ENCODE measurements at places on chromosomes 13 and 19.

- no peaks in the 10 kb centered on the region for H3K36me3 ChIP-seq
- H3K4me3 ChIP-seq, result no peak overlapping the region
- H3K4me1 ChIP-seq, result no peaks in the 10 kb centered on the region
- H3K27me3 ChIP-seq, result no peaks in the 10 kb centered on the region
Observed at GRCh38 chr19:30781519-30781918, 409.3 kb downstream of the ZNF536 start.

GRCh38 chr19:56956503-56957226 lies 116.1 kb upstream of the PEG3 start:
- no peaks in the 10 kb centered on the region for H3K36me3 ChIP-seq

GRCh38 chr19:33254245-33254824 lies 28.7 kb upstream of the SLC7A10 start:
- no peak for DNase-seq
- no peaks in the 10 kb centered on the region for H3K4me1 ChIP-seq
- no peak overlapping the region for H3K27ac ChIP-seq
- H3K36me3 ChIP-seq, result no peaks in the 10 kb centered on the region
- no peak overlapping the region for H3K4me3 ChIP-seq

- DNase-seq, result peak; percentile 69
- peaks cover 29% of the 10 kb centered on the region for H3K27me3 ChIP-seq
- H3K27ac ChIP-seq, result peak within 1 kb of the TSS; percentile 96
- H3K36me3 ChIP-seq, result peaks cover 15% of the 10 kb centered on the region
- peaks cover 32% of the 10 kb centered on the region for H3K4me1 ChIP-seq
Observed at GRCh38 chr19:45863840-45864628, at the start of gene FOXA3. Gene FOXA3 (plus strand): TSS chr19:45864326. CDS start chr19:45864457, 131 bp downstream.

- no peak overlapping the region for H3K27ac ChIP-seq
- H3K27me3 ChIP-seq, result peaks cover 11% of the 10 kb centered on the region
- no peaks in the 10 kb centered on the region for H3K36me3 ChIP-seq
Observed at GRCh38 chr13:52048516-52048915, 24.0 kb downstream of the UTP14C start.

DNA sequence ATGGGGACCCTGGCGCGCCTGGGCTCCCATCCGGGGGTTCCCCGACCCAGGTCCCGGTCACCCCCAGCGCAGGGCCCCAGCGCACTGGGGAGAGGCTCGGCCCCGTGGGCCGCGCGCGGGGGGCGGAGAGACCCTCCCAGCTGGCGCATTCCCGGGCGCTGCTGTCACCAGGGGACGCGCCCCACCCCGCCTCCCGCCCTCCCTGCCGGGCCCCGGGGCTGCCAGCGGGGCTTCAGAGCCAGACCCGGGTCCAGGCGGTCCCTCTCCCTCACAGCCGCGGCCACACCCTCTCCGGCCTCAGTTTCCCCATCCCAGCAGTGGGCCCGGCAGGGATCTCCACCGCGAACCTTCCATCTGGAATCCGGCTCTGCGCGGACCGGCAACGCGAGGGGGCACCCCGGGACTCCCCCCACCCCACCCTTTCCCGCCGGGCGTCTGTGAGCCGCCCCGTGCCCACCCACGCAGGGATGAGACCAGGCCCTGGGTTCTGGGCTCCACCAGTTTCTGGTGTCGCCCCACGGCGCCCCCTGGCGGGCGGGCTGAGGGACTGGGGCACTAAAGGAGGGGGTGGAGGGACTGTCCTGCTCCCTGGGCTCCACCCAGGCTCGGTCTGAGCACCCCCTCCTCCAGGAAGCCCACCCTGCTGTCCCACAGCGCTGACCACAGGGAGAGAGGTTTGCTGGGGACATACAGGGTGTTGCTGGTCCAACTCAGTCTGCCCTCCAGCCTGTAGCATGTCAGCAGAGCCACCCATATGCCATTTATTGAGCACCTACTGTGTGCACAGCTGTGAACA lies 878 bp upstream of the ADAMTSL5 start:
- peak; percentile 74 for DNase-seq
- H3K36me3 ChIP-seq, result no peaks in the 10 kb centered on the region
- no peak overlapping the region for H3K27ac ChIP-seq
- H3K4me1 ChIP-seq, result peaks cover 13% of the 10 kb centered on the region
- peaks cover 12% of the 10 kb centered on the region for H3K27me3 ChIP-seq

- H3K27ac ChIP-seq, result no peak overlapping the region
- no peaks in the 10 kb centered on the region for H3K27me3 ChIP-seq
- DNase-seq, result no peak
- H3K4me3 ChIP-seq, result no peak overlapping the region
Observed at GRCh38 chr19:38806371-38806770, 6.4 kb downstream of the LGALS4 start.

DNA sequence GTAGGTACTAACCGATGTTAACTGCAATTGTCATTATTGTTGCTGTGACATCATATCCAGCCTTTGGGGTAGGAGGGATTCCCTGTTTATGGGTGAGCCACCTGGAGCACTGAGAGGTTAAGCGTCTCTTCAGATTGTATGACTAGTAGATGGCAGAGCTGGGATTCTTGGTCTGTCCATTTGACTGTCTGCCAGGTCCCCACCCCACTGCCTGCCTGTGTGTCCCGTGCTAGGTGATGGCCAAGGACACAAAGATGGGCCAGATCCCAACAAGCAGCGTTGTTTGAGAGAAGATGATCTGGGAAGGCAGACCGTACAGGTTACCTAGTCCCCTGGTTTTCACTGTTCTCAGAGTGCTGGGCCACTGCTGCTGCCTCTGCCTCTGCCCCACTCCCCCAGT lies 16.6 kb downstream of the PPP2R1A start:
- no peak for DNase-seq
- H3K4me3 ChIP-seq, result no peak overlapping the region
- no peaks in the 10 kb centered on the region for H3K4me1 ChIP-seq
- no peak overlapping the region for H3K27ac ChIP-seq
- no peaks in the 10 kb centered on the region for H3K27me3 ChIP-seq

GRCh38 chr13:49652355-49653305 lies 24.3 kb downstream of the ARL11 start:
- no peaks in the 10 kb centered on the region for H3K4me1 ChIP-seq
- no peak overlapping the region for H3K27ac ChIP-seq
- H3K27me3 ChIP-seq, result no peaks in the 10 kb centered on the region
- DNase-seq, result peak; percentile 32

DNA sequence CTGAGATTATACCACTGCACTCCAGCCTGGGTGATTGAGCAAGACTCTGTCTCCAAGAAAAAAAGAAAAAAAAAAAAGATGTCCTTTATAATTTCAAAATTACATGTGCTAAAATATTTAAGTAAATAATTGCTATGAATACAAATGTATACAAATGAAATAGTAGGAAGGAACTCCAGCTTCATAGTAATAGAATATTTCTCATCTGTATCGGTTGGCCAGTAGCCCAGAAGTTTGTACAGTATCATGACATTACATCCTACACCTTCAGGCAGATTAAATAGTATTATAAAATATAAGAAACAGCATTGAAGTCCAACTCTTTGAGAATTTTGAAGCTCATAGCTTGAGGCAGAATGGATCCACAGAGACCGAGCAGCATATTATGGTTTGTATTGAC lies 36.5 kb upstream of the CLDN10 start:
- H3K4me1 ChIP-seq, result no peaks in the 10 kb centered on the region
- H3K27me3 ChIP-seq, result peaks cover 4% of the 10 kb centered on the region
- H3K4me3 ChIP-seq, result no peak overlapping the region
- no peak for DNase-seq

DNA sequence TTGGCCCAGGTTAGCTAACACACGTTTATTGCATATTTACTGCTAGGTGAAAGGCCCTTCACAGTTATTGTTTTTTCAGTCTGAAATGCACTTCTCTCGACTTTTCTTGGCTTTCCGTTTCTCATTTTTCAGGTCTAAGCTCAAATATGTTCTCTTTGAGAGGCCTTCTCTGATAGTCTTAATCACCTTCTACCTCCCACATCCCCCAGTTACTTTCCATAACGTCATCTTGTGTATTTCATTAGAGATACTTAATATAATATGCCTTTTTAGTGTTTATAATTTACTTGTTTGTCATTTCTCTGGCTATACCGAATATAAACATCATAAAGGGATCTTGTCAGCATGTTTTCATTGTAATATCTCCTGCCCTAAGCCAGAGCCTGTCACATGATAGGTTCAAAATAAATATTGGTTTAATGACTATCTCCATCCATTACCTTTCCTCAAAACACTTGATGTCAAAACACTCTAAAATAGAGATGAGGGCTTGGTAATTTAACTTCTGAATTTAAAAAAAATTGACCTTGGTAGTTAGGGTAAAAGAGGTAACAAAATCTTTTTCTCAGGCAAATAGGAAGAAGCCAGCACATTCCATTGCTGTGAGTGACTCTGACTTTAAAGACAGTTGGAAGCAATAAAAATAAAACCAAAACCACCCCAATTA lies 168.6 kb upstream of the RFC3 start:
- no peaks in the 10 kb centered on the region for H3K4me1 ChIP-seq
- DNase-seq, result no peak
- H3K4me3 ChIP-seq, result no peak overlapping the region
- H3K27ac ChIP-seq, result no peak overlapping the region
- H3K36me3 ChIP-seq, result no peaks in the 10 kb centered on the region
- no peaks in the 10 kb centered on the region for H3K27me3 ChIP-seq

GRCh38 chr13:30030141-30030750 lies 179.8 kb upstream of the UBL3 start:
- peaks cover 15% of the 10 kb centered on the region for H3K27me3 ChIP-seq
- no peaks in the 10 kb centered on the region for H3K36me3 ChIP-seq
- no peak for DNase-seq

DNA sequence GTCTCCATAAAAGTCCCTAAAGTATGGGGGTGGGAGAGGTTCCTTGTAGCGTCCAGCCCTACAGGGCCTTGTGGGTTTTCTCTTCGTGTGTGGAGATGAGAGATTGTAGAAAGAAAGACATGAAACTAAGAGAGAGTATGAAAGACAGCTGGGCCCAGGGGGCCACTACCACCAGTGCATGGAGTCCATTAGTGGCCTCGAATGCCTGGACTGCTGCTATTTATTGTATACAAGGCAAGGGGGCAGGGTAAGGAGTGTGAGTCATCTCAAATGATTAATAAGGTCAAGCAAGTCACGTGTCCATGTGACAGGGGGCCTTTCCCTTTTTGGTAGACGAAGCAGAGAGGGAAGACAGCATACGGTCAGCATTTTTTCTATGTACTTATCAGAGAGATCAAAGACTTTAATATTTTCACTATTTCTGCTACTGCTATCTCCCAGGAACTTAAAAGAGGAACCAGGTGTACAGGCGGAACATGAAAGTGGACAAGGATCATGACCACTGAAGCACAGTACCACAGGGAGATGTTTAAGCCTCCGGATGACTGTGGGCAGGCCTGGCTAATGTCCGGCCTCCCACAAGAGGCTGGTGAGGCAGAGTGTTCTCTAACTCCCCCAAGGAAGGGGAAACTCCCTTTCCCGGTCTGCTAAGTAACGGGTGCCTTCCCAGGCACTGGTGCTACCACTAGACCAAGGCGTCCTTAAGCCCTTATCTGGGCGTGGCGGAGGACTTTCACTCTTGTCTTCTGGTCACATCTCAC lies 25.5 kb downstream of the FGF21 start:
- H3K27me3 ChIP-seq, result peaks cover 15% of the 10 kb centered on the region
- no peaks in the 10 kb centered on the region for H3K36me3 ChIP-seq
- H3K27ac ChIP-seq, result no peak overlapping the region
- H3K4me1 ChIP-seq, result peaks cover 3% of the 10 kb centered on the region
- no peak overlapping the region for H3K4me3 ChIP-seq

- H3K4me3 ChIP-seq, result peak within 1 kb of the TSS; percentile 86
- peaks cover 24% of the 10 kb centered on the region for H3K4me1 ChIP-seq
- no peaks in the 10 kb centered on the region for H3K27me3 ChIP-seq
- no peaks in the 10 kb centered on the region for H3K36me3 ChIP-seq
- DNase-seq, result peak; percentile 89
Observed at GRCh38 chr19:34254046-34254697, at the start of gene GARRE1. Gene GARRE1 (plus strand): TSS chr19:34254554. CDS start chr19:34300474, 45,920 bp downstream.

- H3K27ac ChIP-seq, result no peak overlapping the region
- H3K4me3 ChIP-seq, result no peak overlapping the region
- no peaks in the 10 kb centered on the region for H3K36me3 ChIP-seq
- H3K4me1 ChIP-seq, result no peaks in the 10 kb centered on the region
- DNase-seq, result no peak
Observed at GRCh38 chr13:78478183-78478582, 125.2 kb downstream of the POU4F1 start.

GRCh38 chr19:17861542-17862402 lies 2.1 kb downstream of the RPL18A start:
- H3K36me3 ChIP-seq, result peaks cover 48% of the 10 kb centered on the region
- H3K4me3 ChIP-seq, result peak overlapping the region; percentile 95
- H3K27me3 ChIP-seq, result no peaks in the 10 kb centered on the region
- peaks cover 42% of the 10 kb centered on the region for H3K4me1 ChIP-seq
- no peak for DNase-seq
- peak overlapping the region; percentile 93 for H3K27ac ChIP-seq

- DNase-seq, result no peak
- no peak overlapping the region for H3K4me3 ChIP-seq
- H3K27ac ChIP-seq, result no peak overlapping the region
- H3K4me1 ChIP-seq, result no peaks in the 10 kb centered on the region
- no peaks in the 10 kb centered on the region for H3K27me3 ChIP-seq
Observed at GRCh38 chr19:32178956-32179355, 166.5 kb upstream of the ZNF507 start.

- no peak overlapping the region for H3K27ac ChIP-seq
- H3K36me3 ChIP-seq, result peaks cover 64% of the 10 kb centered on the region
- no peak overlapping the region for H3K4me3 ChIP-seq
- H3K27me3 ChIP-seq, result no peaks in the 10 kb centered on the region
- peaks cover 21% of the 10 kb centered on the region for H3K4me1 ChIP-seq
- no peak for DNase-seq
Observed at GRCh38 chr13:72774019-72774418, 7.7 kb downstream of the DIS3 start.

DNA sequence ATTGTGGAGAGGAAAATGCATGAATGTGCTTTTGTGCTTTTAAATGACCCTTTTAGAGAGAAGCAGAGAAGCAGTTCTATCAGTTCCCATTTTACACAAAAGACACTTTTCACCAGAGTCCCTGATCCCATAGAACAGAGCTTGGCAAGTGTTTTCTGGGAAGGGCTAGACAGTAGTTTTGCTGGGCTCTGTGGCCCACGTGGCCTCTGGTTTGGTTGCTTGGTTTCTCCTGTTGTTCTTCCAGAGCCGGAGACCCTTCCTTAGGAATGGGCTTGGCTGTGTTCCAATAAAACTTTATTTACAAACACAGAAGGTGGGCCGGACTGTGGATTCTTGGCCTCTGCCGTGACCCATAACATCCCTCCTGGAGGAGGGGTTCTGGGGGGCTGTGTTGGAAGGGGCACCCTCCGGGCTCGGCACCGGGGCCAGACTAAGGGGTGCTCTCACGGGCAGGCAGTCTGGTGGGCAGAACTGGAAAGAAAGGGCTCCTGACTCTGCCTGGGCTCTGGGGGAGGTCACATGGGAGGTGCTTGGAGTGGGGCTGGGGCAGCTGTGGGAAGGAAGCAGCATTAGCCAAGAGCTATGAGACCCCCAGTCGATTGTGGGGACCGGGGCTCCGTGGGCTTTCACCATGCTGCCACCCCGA lies 3.2 kb downstream of the SPPL2B start:
- no peak for DNase-seq
- H3K4me3 ChIP-seq, result no peak overlapping the region

GRCh38 chr19:50465000-50465399 lies 11.3 kb upstream of the EMC10 start:
- no peaks in the 10 kb centered on the region for H3K36me3 ChIP-seq
- peaks cover 12% of the 10 kb centered on the region for H3K4me1 ChIP-seq
- no peak overlapping the region for H3K27ac ChIP-seq
- H3K27me3 ChIP-seq, result peaks cover 3% of the 10 kb centered on the region

Measured in activated CD4-positive, alpha-beta memory T cell treated with anti-CD3 and anti-CD28 coated beads, Interleukin-2, amount 10 ng/mL, durations not matched to agents 7 days and 5 days (primary cell).